AG04449 (cell line): ENCODE measurements at places on chromosomes 7 and 10.

GRCh38 chr7:103001210-103001609, 73.4 kb downstream of the FBXL13 start:
- no peak for DNase-seq

GRCh38 chr10:132974886-132975830, 32.8 kb upstream of the CFAP46 start:
- no peak for DNase-seq

GRCh38 chr10:124007102-124007772, 86.2 kb downstream of the CHST15 start:
- DNase-seq: no peak

DNA sequence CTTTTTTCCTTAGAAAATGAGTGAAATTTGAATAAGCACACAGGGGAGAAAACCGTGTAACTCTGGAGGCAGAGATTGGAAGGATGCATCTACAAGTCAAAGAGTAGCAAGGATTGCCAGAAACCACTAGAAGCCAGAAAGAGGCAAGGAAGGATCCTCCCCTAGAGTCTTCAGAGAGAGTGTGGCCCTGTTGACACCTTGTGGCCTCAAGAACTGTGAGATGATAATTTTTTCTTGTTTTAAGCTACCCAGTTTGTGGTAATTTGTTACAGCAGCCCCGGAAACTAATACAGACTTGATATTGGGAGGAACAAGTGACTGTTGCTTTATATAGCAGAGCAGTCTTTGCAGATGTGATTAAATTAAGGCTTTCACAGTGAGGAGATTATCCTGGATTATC, 3.6 kb upstream of the GIMAP7 start:
- no peak for DNase-seq

GRCh38 chr7:28037220-28038010, 143.2 kb downstream of the JAZF1 start:
- DNase-seq: peak; percentile 90

- no peak for DNase-seq
Measured at GRCh38 chr10:5089865-5090264, 4.3 kb upstream of the AKR1C3 start.

GRCh38 chr7:105878746-105879605, 2.6 kb upstream of the ATXN7L1 start:
- no peak for DNase-seq

- no peak for DNase-seq
Measured at GRCh38 chr7:23944131-23944530, 234.1 kb downstream of the STK31 start.

DNA sequence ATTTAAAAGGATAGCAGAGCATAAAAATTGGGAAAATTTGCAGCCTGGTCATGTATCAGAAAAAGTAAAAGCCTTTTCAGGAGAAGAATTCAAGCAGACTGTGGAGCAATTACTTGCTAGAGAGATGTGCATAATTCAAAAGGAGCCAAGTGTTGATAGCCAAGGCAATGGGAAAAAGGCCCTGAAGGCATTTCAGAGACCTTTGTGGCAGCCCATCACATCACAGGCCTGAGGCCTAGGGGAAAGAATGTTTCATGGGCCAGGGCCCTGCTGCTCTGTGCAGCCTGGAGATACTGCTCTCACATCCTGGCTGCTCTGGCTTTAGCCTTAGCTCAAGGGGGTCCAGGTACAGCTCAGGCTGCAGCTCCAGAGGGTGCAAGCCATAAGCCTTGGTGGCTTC, 152.9 kb downstream of the MAGI2 start:
- no peak for DNase-seq

DNA sequence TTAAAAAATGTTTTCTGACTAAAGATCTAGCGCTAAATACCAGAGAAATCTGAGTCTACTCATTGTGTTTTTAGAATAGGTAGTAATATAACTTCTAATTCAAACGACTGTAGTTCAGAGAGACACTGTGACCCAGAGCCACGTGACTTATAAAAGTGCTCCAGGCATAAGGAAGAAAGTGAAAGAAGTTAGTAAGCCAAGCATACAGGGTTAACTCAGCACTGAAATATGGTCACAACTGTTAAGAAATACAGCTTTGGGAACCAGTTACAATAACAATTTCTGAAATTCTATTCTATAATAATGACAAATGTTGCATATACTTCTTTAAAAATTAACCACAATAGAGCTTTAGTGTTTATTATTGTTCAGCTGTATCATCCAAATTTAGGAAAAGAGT, 119.1 kb downstream of the TFEC start:
- no peak for DNase-seq

DNA sequence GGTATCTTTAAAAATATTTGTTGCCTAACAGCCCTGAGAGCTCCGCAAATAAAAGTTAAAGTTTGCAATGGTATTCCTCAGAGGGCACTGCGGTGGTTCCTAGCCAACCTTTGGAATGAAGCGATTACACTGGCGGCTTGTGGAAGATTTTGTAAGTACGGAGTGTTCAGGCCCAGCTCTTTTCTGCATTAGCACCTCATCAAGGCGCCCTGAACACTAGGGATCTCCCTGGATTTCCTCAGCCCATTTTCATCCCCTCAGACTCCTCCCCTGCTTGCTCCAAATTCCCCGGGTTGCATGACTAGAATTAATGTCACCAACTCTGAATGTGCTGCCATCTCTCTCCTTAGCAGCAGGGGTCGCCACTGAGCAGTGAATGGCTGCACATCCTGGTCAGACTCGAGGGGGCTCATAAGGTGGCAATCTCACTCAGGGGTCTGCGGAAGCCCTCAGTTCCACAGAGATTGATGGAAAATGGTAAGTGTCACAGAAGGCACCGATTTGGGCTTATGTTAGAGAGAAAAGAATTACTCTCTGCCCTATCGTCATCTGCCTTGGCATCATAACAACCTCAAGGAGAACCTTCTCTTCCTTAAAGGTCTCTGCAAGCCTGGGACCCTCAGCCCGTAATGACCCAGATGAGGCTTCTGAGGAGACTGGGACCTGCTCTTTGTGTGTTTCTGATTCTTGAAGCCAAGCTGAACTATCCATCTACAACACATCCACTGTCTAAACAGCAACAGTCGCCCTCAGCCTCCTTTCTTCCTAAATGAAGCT, 262.8 kb upstream of the AOAH start:
- no peak for DNase-seq

DNA sequence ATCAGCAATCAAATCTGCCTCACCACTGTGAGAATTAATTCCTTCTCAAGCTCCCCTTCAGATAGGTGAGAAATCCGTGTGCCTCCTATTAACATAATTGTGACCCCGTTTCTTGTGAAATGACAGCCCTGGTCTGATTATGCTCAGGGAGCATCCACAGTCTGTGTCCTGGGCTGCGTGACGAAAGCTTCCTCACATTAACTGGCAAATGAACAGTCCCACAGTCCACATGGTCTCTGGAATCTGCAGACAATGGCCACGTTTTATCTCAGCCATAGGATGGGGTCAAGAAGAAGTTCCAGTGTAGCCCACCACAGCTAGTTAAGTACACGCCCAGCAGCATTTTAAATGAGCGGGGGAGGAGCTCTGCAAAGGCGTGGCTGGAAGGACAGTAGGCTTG, 229.2 kb downstream of the RPS24 start:
- no peak for DNase-seq

GRCh38 chr7:25638590-25639244, 410.4 kb upstream of the NPVF start:
- no peak for DNase-seq

DNA sequence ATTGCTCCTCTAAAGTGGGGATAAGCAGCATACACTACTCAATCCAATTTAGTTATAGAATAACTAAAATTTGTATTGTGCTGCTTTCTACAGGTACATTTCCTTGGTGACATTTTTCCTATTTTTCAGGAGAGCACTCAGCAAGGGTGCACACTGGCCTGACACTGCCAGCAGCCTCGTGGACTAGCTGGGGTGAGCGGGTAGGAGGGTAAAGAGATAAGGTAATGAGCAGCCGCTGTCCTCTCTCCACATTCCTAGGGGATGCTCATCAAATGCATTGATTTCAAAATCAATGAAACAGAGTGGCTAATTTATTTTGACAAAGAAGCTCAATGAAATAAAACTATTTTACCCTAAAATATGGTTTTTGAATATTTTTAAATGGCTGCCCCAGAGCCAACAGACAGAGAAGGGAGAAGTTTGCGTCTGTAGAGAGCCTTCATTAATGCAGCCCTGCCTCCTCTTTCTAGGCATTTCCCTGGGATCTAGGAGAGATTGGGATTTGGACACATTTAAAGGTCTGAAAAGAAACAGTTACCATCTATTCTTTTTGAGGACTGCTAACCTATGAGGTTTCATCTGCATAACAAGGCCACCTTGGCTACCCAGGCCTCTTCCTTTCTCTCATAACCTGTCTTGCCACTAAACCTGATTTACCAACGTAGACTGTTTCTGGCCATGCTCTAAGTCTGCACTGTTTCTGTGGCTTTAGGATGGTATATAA, 561.0 kb downstream of the IPMK start:
- DNase-seq: no peak

DNA sequence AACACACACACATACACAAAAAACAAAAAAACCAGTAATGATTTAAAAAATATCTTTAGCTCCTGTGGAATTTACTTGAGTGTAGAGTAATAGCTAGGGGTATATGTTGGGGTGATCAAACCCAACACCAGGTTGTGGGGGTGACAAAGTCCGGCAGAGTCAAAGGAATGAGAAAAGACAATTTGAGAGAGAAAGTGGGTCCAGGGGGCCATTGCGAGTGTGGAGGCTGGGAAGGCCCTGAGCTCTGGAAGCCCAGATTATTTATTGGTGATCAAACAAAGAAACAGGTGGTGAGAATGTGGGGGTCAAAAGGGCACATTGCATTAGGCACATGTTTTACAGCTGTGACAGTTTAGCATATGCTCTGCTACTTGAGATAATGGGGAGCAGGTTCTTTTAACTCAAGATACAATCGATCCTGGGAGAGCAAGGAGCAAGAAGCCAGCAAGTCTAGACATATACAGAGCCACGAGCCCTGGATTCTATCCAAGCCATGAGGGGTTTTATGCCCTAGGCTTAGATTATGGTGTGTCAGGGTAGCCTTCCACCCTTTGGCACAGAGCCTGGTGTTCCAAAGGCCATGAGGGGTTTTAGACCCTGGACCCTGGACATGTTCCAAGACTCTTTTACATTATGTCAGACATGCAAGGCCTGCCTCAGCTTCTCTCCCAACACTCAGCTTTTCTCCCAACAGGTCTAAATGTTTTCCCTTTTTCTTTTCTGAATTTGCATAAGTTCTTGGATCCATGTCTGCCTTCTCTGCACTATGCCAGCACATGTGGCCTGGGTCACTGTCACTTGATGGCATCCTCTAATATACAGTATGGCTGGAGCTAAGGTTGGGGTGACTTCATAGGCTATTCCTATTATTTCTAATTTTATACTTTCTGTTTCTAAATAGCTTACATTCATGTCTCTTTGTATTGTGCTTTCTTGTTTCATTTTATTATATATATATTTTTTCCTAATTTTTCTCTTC, 48.6 kb upstream of the MKI67 start:
- DNase-seq: no peak

- no peak for DNase-seq
Measured at GRCh38 chr10:121091961-121092719, 241.0 kb downstream of the WDR11 start.

DNA sequence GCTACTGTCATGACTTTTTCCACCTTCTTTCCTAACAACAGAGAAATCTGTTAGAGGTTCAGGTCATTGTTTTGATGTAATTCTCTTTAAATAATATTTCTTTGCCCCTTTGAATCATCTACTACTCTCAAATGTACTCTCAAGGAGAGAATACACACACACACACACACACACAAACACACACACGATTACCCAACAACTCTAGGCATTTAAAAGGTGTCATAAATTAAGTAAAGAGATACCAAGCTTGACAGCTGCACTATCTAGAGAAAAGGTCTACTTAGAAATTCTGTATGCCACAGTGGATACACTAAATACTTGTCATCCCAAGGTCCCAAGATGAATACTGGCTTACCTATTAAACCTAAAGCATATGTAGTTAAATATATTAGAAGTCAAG, 4.8 kb downstream of the PANK1 start:
- no peak for DNase-seq

DNA sequence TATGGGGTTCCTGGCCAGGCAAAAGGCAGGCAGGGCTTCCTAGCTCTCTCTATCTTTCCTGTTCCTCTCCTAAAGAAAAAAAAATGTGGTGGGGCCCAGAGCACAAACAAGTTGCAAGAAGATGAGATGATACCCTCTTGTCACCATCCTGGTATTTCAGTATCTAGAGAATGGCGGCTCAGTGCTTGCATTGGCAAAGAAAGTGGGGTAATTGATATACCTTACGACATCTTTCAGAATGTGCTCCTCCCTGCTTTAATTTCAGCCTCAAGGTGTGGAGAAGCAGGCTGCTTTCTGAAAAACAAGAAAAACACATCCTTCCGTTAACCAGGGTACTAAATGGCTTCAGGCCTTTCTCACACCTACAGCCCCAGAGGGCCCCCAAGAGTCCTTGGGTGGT, 34.5 kb upstream of the CUX1 start:
- DNase-seq: no peak

DNA sequence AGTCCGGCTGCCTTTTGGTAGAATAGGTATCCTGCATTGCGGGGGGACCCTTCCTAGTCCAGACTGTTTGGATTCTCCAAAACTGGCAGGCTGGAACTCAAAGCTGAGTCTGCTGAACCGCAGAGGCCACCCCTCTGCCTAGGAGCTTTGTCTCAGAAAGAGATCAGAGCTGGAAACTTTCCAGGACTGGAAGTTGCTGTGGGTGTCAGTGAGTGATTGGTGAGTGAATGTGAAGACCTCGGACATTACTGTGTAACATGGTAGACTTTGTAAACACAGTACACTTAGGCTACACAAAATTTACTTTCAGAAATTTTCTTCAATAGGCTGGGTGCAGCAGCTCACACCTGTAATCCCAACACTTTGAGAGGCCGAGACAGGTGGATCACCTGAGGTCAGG, 103.8 kb downstream of the DNAJC1 start:
- DNase-seq: no peak

GRCh38 chr10:84225427-84226173, at the start of gene LRIT2:
LRIT2 (minus strand) TSS chr10:84225544; CDS start chr10:84225520, 24 bp downstream.
- no peak for DNase-seq

GRCh38 chr7:36115448-36116321, 37.4 kb upstream of the EEPD1 start:
- peak; percentile 85 for DNase-seq

DNA sequence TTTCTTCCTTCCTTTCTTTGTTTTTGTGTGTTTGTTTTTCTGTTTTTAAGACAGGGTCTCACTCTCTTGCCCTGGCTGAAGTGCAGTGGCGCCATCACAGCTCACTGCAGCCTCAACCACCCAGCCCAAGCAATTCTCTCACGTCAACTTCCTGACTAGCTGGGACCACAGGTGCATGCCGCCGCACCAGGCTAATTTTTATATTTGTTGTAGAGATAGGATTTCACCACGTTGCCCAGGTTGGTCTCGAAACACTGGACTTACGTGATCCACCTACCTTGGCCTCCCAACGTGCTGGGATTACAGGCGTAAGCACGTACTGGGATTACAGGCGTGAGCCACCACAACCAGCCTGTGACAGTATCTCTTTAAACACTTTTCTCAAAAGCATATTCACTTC, 120.7 kb downstream of the DKK1 start:
- DNase-seq: no peak

DNA sequence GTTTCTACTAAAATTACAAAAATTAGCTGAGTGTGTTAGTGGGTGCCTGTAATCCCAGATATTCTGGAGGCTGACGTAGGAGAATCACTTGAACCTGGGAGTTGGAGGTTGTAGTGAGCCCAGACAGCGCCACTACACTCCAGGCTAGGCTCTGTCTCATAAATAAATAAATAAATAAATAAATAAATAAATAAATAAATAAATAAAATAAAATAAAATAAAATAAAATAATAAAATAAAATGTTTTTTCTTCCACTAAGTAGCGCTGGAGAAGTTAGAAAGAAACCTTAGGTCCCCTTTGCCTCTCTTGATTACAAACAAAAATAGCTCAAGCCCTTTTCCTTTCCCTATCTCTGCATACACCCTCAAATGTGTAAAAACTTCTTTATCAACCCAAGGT, 525.9 kb downstream of the IPMK start:
- DNase-seq: no peak
